ENCODE measurements at places on chromosomes 2 and 18. TPM values are rescaled to one million over a fixed set of nuclear protein-coding genes. Genes with fewer than 3 reads are reported as not detected.

KCTD18 gene
- 9.1 TPM for polyA plus RNA-seq

NTSR2 gene
- 0.04 TPM for polyA plus RNA-seq

- no peak for DNase-seq
Observed at GRCh38 chr18:74420926-74421325, 36.2 kb downstream of the DIPK1C start.

GRCh38 chr2:205612636-205613035, 69.7 kb upstream of the NRP2 start:
- no peak for DNase-seq
